ENCODE measurements at places on chromosomes 3 and 15. TPM values are rescaled to one million over a fixed set of nuclear protein-coding genes. Genes with fewer than 3 reads are reported as not detected.

Gene TNIK
- total RNA-seq, result 10.2 TPM

Gene KLHL18
- 49.3 TPM for total RNA-seq

Gene CIB2
- total RNA-seq, result 37.1 TPM

Gene RAP2B
- total RNA-seq, result 18.7 TPM

Gene ANKUB1
- total RNA-seq, result not detected

Gene CHAC1
- 47.2 TPM for total RNA-seq
